ENCODE measurements at places on chromosomes 6 and 20. TPM values are rescaled to one million over a fixed set of nuclear protein-coding genes. Genes with fewer than 3 reads are reported as not detected.

GRCh38 chr6:17635568-17635967, 35.5 kb downstream of the FAM8A1 start:
- H3K4me1 ChIP-seq = no peaks in the 10 kb centered on the region
- no peak overlapping the region for H3K27ac ChIP-seq
- no peak overlapping the region for H3K4me3 ChIP-seq
- no peaks in the 10 kb centered on the region for H3K27me3 ChIP-seq

DNA sequence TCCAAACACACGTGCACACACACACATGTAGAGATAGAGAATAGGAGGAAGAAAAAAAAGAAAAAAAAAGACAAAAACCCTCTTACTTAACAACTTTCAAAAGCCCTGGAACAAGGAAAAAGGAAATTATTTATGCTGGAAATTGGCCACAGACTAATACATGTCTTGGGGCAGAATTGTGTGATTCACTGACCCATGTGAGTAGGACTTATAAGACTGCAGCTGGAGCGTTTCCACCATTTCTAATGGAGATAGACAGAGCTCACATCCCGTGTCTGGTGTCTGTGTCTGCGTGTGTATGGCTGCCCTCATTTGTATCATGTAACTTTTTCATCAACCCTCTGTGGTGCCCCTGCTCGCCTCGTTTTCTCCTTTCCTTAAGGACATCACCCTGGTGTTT, 99.8 kb upstream of the PDE10A start:
- no peaks in the 10 kb centered on the region for H3K27me3 ChIP-seq
- H3K4me1 ChIP-seq = no peaks in the 10 kb centered on the region
- H3K4me3 ChIP-seq = no peak overlapping the region
- DNase-seq = no peak

- H3K4me1 ChIP-seq = no peaks in the 10 kb centered on the region
- DNase-seq = no peak
- H3K4me3 ChIP-seq = no peak overlapping the region
- H3K36me3 ChIP-seq = no peaks in the 10 kb centered on the region
Observed at GRCh38 chr6:163226181-163226835, 188.2 kb upstream of the QKI start.

DNA sequence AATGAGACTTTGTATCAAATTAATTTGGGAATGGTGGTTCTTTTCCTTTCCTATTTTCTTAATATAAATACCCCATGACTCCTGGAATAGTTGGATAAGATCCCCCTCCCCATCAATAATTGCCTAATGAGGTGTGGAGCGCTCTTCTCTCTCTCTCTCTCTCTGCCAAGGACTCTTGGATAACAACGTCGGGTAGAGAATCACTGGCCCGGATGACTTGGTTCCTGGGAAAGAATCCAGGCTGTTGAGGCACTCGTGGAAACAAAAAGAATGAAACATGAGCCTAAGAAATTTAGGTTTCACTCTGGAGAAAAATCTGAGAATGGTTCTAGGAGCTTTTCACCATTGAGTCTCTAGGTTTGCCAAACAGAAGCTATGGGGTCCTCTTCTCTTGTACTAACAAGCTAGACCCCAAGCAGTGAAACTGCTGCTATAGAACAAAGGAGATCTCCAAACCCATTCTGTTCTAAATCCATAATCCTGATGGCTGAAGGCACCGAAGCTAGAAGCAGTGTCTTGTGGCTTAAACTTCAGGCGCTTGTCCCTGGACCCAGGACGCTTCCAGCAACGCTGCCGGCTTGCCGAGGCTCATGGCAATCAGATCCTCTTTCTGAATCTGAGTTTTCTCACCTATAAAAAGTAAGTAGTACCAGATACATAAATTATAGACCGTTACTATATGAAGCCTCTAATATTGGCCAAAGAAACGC, 241.6 kb upstream of the BTBD3 start:
- no peaks in the 10 kb centered on the region for H3K4me1 ChIP-seq
- no peaks in the 10 kb centered on the region for H3K36me3 ChIP-seq
- H3K27me3 ChIP-seq = no peaks in the 10 kb centered on the region
- H3K4me3 ChIP-seq = no peak overlapping the region

- no peaks in the 10 kb centered on the region for H3K36me3 ChIP-seq
- H3K27ac ChIP-seq = no peak overlapping the region
- peaks cover 3% of the 10 kb centered on the region for H3K4me1 ChIP-seq
- H3K4me3 ChIP-seq = no peak overlapping the region
- H3K27me3 ChIP-seq = no peaks in the 10 kb centered on the region
Observed at GRCh38 chr20:8790442-8791074, 278.3 kb upstream of the PLCB4 start.

- no peak overlapping the region for H3K4me3 ChIP-seq
- no peak for DNase-seq
- no peaks in the 10 kb centered on the region for H3K36me3 ChIP-seq
- H3K27ac ChIP-seq = no peak overlapping the region
Observed at GRCh38 chr20:57811374-57812020, 101.7 kb upstream of the PMEPA1 start.

DNA sequence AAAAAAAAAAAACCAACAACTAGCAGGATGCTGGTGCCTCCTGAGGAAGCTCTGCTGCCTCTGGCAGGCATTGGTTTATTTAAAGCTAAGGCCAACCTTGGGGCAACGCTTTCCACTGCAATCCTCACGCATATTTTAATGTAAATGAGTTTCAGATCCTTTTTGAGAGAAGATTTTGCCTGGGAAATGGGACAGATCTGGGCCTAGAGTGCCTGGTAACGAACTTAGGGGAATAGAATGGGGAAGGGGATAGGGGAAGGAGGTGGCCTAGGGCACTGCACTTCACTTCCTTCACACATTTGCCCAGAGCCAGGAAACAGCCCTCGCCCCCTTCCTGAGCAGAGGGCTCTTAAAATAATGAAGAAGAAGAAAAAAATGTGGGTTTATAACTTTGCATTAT, 132.7 kb upstream of the TMEM170B start:
- no peak overlapping the region for H3K4me3 ChIP-seq
- H3K4me1 ChIP-seq = no peaks in the 10 kb centered on the region
- H3K27ac ChIP-seq = no peak overlapping the region
- H3K27me3 ChIP-seq = no peaks in the 10 kb centered on the region
- no peak for DNase-seq
- no peaks in the 10 kb centered on the region for H3K36me3 ChIP-seq

The TREM2 gene
- total RNA-seq = 5.2 TPM

- H3K27ac ChIP-seq = peak overlapping the region; percentile 65
- H3K4me1 ChIP-seq = peaks cover 55% of the 10 kb centered on the region
- H3K36me3 ChIP-seq = no peaks in the 10 kb centered on the region
- H3K4me3 ChIP-seq = no peak overlapping the region
- no peak for DNase-seq
- no peaks in the 10 kb centered on the region for H3K27me3 ChIP-seq
Observed at GRCh38 chr6:111666847-111667246, 61.2 kb upstream of the TRAF3IP2 start.

DNA sequence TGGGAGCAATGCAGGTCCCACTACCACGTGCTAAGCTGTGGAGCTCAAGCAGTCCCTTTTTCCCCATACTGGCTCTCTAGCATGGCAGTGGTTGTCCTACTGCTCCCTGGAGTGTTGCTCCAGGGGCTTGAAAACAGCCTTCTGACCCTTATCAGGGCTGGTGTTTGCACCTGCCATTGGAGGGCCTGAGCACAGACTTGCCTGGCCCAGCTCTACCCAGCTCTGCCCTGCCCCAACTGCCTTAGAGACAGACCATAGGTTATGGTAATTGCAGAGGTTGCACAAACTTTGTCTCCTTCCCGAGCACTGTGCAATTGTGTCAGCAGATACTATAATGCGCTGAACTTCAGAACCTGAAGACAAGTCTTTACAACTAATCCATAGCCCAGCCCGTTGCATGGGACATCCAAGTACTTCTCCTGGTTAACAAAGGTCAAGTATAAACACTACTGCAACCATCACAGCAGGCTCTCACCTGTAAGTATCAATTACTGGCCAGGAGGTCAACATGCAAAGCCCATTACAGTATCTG, 58.7 kb downstream of the PDSS2 start:
- no peaks in the 10 kb centered on the region for H3K27me3 ChIP-seq
- H3K36me3 ChIP-seq = peaks cover 8% of the 10 kb centered on the region
- H3K4me3 ChIP-seq = no peak overlapping the region
- H3K4me1 ChIP-seq = no peaks in the 10 kb centered on the region

The ELOVL4 gene
- 2.9 TPM for total RNA-seq

The GMPR gene
- total RNA-seq = 2.0 TPM

DNA sequence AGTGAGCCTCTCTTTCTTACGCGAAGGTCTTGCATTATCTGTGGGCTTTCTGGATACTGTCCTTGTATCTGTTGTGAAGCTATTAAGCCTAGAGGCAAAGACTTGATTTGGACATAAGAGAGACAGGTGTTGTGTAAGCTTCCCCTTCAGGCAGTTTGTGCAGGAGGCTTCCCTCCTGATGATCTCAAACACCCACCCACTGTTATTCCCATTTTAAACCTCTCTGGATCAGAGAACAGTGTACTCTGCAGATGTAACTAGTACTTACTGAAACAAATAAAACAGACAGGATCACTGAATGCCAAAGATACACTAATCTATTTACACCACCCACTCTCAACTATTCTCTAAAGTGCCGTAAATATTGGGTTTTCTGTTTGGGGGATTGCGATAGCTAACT, 113.8 kb upstream of the RAB32 start:
- no peak overlapping the region for H3K4me3 ChIP-seq
- no peak overlapping the region for H3K27ac ChIP-seq
- H3K36me3 ChIP-seq = no peaks in the 10 kb centered on the region
- no peaks in the 10 kb centered on the region for H3K27me3 ChIP-seq
- DNase-seq = no peak

The PRSS16 gene
- 1.2 TPM for total RNA-seq

- no peaks in the 10 kb centered on the region for H3K27me3 ChIP-seq
- DNase-seq = no peak
- no peak overlapping the region for H3K4me3 ChIP-seq
- no peaks in the 10 kb centered on the region for H3K4me1 ChIP-seq
Observed at GRCh38 chr20:46004187-46004586, 4.5 kb upstream of the MMP9 start.

GRCh38 chr20:51725584-51726176, 42.5 kb downstream of the ATP9A start:
- H3K4me1 ChIP-seq = no peaks in the 10 kb centered on the region
- H3K27me3 ChIP-seq = no peaks in the 10 kb centered on the region

GRCh38 chr20:34925981-34926380, 29.6 kb downstream of the GSS start:
- peaks cover 19% of the 10 kb centered on the region for H3K4me1 ChIP-seq
- no peaks in the 10 kb centered on the region for H3K36me3 ChIP-seq
- H3K27ac ChIP-seq = no peak overlapping the region
- H3K27me3 ChIP-seq = no peaks in the 10 kb centered on the region
- no peak overlapping the region for H3K4me3 ChIP-seq

- H3K4me1 ChIP-seq = no peaks in the 10 kb centered on the region
- H3K27ac ChIP-seq = no peak overlapping the region
- H3K4me3 ChIP-seq = no peak overlapping the region
- no peaks in the 10 kb centered on the region for H3K36me3 ChIP-seq
- no peak for DNase-seq
Observed at GRCh38 chr6:25486550-25486949, 165.5 kb upstream of the SCGN start.

The WDR27 gene
- total RNA-seq = 41.5 TPM

- no peaks in the 10 kb centered on the region for H3K36me3 ChIP-seq
- DNase-seq = no peak
- H3K27me3 ChIP-seq = no peaks in the 10 kb centered on the region
Observed at GRCh38 chr20:38997622-38998021, 35.5 kb downstream of the DHX35 start.

- no peak for DNase-seq
- no peaks in the 10 kb centered on the region for H3K27me3 ChIP-seq
- H3K4me1 ChIP-seq = no peaks in the 10 kb centered on the region
- H3K36me3 ChIP-seq = no peaks in the 10 kb centered on the region
- H3K27ac ChIP-seq = no peak overlapping the region
Observed at GRCh38 chr6:166826264-166826663, 130.1 kb downstream of the RNASET2 start.

DNA sequence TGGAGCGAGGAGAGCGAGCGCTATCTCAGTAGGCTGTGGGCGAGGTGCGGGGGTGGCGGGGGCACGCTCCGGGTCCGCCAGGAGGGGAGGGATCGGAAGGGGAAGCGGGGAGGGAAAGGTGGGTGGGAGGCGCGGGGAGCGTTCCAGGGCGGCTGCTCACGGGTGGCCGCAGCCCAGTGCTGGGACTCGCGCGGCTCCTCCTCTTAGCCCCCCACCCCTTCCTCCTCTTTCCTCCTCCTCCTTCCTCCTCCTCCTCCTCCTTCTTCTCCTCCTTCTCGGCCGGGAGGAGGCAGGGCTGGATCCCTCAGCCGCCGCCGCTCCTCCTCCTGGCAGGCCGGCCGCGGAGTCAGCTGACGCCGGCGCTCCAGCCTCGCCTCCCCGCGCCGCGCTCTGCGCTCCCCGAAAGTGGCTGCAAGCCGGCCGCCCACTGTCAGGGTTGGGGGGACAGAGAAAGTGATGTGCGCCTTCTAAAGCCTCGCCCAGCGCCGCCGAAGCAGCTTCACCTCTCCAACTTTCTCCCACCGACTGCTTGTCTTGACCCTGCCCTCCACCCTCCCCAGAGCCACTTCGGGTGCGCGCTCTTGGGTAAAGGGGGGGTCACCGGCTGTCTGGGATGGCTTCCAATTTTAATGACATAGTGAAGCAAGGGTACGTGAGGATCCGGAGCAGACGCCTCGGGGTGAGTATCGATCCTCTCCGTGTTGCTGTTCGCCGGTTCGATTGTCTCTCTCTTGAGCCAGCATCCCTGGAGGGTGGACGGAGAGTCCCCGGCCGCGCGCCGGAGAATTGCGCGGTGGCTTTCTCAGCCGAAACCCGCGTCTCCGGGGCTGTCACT, at the start of gene DOK5:
Gene DOK5, plus strand, starts transcription at position 260 of the 835 bp plus-strand sequence. Its CDS starts 354 bp downstream, at position 614.
- H3K4me1 ChIP-seq = peaks cover 7% of the 10 kb centered on the region
- H3K27me3 ChIP-seq = no peaks in the 10 kb centered on the region
- H3K36me3 ChIP-seq = no peaks in the 10 kb centered on the region
- no peak within 1 kb of the TSS for H3K27ac ChIP-seq

DNA sequence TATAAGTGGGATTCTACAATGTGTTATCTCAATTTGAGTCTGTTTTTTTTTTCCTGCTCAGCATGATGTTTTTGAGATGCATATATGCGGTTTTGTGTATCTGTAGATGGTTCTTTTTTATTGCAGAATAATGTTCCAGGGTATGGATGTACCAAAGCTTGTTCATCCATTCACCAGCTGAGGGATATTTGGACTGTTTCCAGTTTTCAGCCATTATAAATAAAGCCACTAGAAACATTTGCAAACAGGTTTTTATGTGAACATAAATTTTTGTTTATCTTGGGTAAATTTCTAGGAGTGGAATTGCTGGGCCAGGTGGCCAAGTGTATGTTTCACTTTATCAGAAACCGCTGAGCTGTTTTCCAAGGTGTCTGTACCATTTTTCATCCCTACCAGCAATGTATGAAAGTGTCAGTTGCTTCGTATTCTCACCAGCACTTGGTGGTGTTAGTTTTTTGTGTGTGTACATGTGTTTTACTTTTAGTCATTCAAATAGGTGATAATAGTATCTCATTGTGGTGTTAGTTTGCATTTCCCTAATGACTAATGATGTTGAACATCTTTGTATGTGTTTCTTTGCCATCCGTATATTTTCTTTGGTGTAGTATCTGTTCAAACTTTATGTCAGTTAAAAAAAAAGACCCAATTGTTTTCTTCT, 124.2 kb downstream of the CEBPB start:
- H3K27ac ChIP-seq = no peak overlapping the region
- H3K27me3 ChIP-seq = no peaks in the 10 kb centered on the region
- no peak for DNase-seq
- peaks cover 19% of the 10 kb centered on the region for H3K4me1 ChIP-seq
- no peaks in the 10 kb centered on the region for H3K36me3 ChIP-seq
- H3K4me3 ChIP-seq = no peak overlapping the region

- H3K4me1 ChIP-seq = peaks cover 14% of the 10 kb centered on the region
- DNase-seq = no peak
- H3K36me3 ChIP-seq = no peaks in the 10 kb centered on the region
- no peak overlapping the region for H3K4me3 ChIP-seq
- H3K27me3 ChIP-seq = peaks cover 4% of the 10 kb centered on the region
- H3K27ac ChIP-seq = no peak overlapping the region
Observed at GRCh38 chr20:37899105-37900045, 3.6 kb upstream of the VSTM2L start.

Measured in vagina (tissue), 2 donors.